CD8-positive, alpha-beta memory T cell (primary cell): ENCODE measurements at places on chromosomes 7 and 10. TPM values are rescaled to one million over a fixed set of nuclear protein-coding genes. Genes with fewer than 3 reads are reported as not detected.

The SMKR1 gene
- total RNA-seq: 11.6 TPM

The CC2D2B gene
- not detected for total RNA-seq

The C7orf57 gene
- 0.66 TPM for total RNA-seq

The PAX4 gene
- total RNA-seq: not detected

The DLX6 gene
- not detected for total RNA-seq

The CLRN3 gene
- total RNA-seq: not detected

The CLIP2 gene
- 2.4 TPM for total RNA-seq

The SYNPO2L gene
- total RNA-seq: not detected

The EEPD1 gene
- 0.66 TPM for total RNA-seq

The ADIRF gene
- total RNA-seq: not detected

The SPDYE2 gene
- not detected for total RNA-seq

The CYP3A5 gene
- not detected for total RNA-seq

The TMEM60 gene
- total RNA-seq: 7.6 TPM

The CDK6 gene
- total RNA-seq: 231 TPM

The MIOS gene
- 38.7 TPM for total RNA-seq

The UNC5B gene
- 0.11 TPM for total RNA-seq

The SYT15B gene
- total RNA-seq: 0.13 TPM

The HEPACAM2 gene
- total RNA-seq: 0.11 TPM
